ENCODE measurements at places on chromosomes 1 and 21. TPM values are rescaled to one million over a fixed set of nuclear protein-coding genes. Genes with fewer than 3 reads are reported as not detected.

The CDK18 gene
- polyA plus RNA-seq: 27.8 TPM

The ST6GALNAC3 gene
- 28.8 TPM for polyA plus RNA-seq

The WNT3A gene
- not detected for polyA plus RNA-seq

The CFHR1 gene
- 1.1 TPM for polyA plus RNA-seq

The HSF2BP gene
- polyA plus RNA-seq: 1.5 TPM

The PCBP3 gene
- 2.1 TPM for polyA plus RNA-seq

The CFAP410 gene
- polyA plus RNA-seq: 24.5 TPM

The PNRC2 gene
- polyA plus RNA-seq: 242 TPM

The CATSPERE gene
- 1.7 TPM for polyA plus RNA-seq

The CD160 gene
- polyA plus RNA-seq: 3.3 TPM

The ATXN7L2 gene
- 8.0 TPM for polyA plus RNA-seq

The ZNF593OS gene
- 2.0 TPM for polyA plus RNA-seq

The AMY1C gene
- 5.9 TPM for polyA plus RNA-seq

The FCGR3A gene
- 2.3 TPM for polyA plus RNA-seq

The RHD gene
- polyA plus RNA-seq: 1.9 TPM

The SYT14 gene
- 0.36 TPM for polyA plus RNA-seq

The FAM229A gene
- 6.3 TPM for polyA plus RNA-seq

The CDKN2C gene
- 15.5 TPM for polyA plus RNA-seq

The TSPAN2 gene
- polyA plus RNA-seq: 7.5 TPM

GRCh38 chr1:24481101-24481500, 21.5 kb upstream of the RCAN3 start:
- no peak for DNase-seq

DNA sequence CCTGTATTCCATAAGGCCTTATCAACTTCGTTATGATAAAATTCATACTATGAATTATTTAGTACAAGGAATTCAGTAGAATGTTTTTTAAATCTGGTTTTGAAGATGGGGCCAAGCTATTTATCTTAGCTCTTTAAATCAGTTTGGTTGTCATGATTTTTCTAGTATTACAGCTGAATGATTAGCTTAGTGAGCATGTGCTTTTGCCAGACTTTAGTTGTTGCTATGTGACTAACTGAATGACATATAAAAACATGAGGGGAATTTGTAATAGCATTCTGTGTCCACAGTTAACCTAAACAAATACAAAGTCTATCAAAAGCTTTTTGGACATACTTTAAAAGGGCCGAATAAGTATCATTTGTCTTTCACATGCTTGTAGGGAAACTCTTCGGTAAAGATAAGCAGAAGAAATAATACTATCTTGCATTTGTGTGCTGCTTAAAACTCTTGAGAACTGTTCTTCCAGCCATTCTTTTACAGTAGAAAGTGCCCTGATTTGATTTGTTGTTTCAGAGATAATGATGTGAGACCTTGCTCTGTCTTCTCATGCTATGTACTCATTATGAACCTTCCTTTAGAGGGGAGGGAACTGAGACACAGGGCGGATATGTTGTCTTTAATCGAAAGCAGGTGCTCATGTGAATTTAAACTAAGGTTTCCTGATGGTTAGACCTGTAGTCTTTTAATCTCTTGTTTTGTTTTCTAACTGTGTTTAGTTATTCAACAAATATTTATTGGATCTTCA, 18.8 kb downstream of the NEK7 start:
- DNase-seq: peak; percentile 45

DNA sequence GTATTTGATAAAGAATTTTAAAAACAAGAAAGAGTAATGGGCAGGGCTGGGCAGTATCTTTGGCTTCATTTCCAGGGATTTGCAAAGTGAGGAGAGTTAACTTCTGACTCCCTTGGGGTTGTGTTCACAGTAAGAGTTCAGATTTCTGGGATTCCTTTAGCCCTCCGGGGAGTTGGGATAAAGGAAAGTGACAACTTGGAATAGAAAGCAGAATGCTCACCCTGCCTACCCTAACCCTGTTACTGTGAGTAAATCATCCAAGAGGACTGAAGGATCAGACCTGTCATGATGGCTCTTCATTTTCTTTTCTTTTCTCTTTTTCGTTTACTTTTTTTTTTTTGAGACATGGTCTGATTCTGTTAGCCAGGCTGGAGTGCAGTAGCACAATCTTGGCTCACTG, 76.1 kb downstream of the CACHD1 start:
- DNase-seq: no peak

DNA sequence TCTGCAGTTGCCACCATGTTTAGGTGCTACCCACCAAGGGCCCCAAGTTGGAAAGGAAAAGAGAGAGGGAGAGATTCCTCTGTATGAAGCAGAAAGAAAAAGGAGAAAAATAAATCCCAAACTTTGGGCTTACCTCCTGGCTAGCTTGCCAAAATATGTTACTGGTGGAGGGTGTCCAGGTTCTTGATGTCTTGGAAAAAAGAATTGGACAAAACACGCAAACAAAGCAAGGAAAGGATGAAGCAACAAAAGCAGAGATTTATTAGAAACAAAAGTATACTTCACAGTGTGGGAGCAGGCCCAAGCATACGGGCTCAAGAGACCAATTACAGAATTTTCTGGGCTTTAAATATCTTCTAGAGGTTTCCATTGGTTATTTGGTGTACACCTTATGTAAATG, 204.5 kb upstream of the LRRC7 start:
- no peak for DNase-seq

DNA sequence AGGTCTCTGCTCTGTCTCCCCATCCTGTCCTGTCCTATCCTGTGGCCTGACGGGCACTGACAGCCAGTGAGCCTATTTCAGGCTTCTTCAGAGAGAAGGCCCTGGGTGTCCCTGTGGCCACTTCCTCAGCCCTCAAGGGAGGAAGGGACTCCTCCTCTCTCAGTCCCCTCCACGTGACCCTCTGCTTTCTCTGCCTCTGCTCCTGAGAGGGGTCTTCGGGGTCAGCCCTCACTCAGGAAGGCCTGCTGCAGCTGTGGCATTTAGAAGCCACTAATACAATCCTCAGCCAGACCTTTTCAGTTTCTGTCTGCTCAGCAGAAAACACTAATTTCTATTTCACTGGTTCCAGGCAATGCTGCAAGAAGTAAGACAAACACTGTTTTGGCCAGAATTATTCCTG, 43.6 kb upstream of the ETV3 start:
- DNase-seq: no peak

DNA sequence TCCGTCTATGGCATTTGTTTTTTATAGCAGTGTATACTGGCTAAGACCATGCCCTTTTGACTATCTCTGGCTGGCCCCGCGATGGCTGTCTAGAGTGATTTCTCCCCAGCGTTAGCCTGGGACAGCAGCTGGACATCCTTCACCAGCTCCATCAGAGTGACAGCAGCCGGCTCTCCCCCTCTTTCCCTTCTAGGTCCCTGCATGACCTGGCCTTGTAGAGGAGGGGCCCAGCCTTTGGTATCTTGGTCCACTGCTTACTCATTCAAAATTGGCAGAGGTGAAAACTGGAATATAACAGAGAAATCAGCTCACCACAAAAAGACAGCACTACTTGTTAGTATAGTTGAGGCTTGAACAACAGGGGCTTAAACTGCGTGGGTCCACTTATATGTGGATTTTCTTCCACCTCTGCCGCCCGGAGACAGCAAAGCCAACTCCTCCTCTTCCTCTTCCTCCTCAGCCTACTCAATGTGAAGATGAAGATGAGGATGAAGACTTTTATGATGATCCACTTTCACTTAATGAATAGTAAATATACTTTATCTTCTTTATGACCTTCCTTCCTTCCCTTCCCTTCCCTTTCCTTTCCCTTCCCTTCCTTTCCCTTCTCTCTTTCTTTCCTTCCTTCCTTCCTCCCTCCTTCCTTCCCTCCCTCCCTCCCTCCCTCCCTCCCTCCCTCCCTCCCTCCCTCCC, 29.4 kb upstream of the B3GALNT2 start:
- DNase-seq: no peak

- no peak for DNase-seq
Measured at GRCh38 chr1:174105086-174105485, 54.2 kb upstream of the RABGAP1L start.

DNA sequence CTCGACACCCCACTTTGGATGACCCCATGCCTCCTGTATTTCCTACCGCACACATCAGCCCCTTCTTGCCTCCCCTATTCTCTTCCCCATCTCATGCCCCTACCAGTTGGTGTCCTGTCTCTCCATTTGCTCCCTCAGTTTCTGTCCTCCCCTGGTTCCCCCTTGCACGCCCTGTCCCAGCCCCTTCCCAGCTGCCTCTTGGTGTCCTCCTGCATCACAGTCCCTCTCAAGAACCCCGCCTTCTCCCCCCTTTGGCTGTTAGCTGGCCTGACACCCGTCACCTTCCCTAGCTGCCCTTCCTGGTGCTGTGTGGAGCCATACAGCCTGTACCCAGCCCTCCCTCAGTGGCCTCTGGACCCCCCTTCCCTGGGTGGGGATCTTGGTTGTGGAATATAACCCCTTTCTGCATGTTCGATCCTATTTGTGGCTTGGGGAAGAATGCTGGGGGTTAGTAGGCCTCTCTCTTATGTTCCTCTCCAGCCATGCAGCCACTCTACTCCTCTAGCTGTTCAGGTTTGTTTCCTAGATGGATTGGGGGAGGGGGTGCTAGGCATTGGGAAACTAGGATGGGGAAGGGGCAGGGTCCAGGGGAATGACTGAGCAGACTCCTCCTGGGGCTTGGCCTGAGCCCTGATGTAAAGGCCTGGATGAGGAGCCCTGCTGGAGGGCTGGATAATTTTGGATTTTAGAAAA, 41.4 kb upstream of the NFASC start:
- DNase-seq: no peak

DNA sequence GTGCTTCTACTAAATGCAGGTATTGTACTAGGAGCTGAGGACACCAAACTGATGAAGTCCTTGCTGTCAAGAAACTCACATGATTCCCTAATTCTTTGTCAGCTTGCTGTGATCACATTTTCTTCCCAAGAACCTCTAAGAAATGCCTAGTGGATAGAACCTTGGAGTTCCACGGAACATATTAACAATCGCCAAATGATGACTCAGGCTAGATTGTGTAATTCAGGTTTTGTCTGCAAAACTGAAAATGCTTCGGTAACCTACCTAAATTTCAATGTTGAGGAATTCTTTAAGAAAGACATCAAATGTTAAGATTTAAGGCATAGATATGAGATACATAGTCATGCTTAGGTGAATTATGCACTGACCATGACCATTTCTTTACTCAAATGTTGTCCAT, 1.7 kb upstream of the GADD45A start:
- no peak for DNase-seq

GRCh38 chr1:30889511-30889910, 19.0 kb downstream of the SDC3 start:
- DNase-seq: no peak

DNA sequence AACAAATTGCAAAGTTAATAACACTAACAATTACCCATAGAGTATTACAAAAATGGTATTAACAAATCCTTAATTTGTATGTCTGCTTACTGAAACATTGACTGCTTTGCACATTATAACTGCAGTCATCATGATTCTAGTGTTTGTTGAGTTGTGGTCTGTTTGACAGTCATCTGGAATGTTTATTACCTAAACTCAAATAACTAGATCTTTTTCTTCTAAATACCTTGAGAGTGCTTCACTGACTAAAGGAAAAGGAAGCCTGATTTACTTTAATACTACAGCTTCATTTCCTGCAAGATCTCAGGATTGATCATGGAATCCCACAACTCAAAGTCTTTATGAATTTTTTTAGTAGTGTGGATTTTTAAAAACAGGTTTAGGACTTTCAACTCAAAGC, 70.0 kb downstream of the HMCN1 start:
- DNase-seq: no peak

- DNase-seq: no peak
Measured at GRCh38 chr1:206005778-206006180, 2.6 kb upstream of the RAB7B start.

DNA sequence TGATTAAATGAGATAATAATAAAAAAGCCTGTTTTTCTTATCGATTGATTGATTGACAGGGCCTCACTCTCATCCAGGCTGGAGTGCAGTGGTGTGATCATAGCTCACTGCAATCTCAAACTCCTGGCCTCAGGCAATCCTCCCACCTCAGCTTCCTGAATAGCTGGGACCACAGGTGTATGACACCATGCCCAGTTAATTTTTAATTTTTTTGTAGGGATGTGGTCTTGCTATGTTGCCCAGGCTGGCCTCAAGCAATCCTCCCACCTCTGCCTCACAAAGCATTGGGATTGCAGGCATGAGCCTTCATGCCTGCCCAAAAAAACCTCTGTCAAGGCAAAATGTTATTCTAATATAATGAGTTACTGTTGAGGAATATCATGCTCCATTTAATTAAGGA, 346.4 kb upstream of the DAB1 start:
- DNase-seq: no peak

GRCh38 chr1:230125640-230126528, 58.8 kb downstream of the GALNT2 start:
- no peak for DNase-seq

DNA sequence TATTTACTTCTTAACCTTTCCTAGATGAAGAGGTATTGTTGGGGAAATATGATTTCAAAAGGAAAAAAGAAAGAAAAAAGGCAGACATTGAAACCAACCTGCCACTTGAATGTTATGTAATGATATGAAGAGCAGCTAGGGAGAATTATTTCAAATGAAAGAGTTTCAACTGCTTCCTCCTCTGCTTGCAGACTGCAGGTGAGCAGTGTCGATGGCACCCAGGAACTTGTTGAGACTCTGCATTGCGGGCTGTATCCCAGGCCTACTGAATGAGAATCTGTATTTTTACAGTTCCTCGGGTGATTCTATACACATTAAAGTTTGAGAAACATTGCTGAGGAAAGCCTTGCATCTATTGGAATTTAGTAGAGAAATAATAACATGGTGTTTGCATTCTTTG, 3.7 kb upstream of the RUNX1 start:
- no peak for DNase-seq

- peak; percentile 35 for DNase-seq
Measured at GRCh38 chr1:213070406-213070805, 19.4 kb downstream of the RPS6KC1 start.

DNA sequence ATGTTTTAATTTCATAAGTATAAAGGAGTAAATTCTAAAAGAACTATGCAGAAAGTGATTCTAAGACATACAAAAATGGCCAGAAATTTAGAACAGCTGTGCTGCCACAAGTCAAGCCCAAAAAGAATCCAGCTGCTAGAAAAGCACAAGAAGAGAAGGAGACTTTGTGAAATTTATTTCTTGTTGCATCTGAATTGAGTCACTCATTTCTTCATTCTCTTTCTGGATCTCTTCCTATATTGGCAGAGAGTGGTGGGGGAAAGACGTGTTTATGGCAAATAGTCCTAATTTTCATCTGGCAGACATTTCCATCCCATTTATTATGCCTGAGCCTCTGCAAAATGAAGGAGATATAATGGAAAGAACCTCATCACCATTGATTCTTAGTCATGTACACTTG, 139.6 kb upstream of the CTTNBP2NL start:
- DNase-seq: peak; percentile 42

GRCh38 chr1:183598386-183598785, 8.1 kb upstream of the NCF2 start:
- DNase-seq: no peak

DNA sequence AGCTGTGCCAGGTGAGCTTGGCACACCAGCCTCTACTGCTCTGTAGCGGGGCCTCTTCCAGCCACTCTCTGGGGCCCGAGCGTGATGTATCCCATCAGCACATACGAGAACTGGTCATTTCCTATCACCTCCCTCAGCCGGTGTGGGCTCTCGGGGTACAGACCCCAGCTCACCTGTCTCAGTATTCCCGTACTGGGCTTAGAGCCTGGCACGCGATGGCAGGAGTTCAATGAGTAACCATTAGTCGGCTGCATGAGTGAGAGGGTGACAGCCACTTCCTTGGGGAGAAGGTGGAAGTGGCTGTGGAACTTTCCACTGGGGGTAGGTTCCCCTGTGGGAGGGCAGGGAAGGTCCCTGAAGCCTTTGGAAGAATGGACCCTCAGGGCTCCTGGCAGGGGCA, 46.1 kb downstream of the ECE1 start:
- no peak for DNase-seq

GRCh38 chr21:45286671-45287437, 841 bp downstream of the POFUT2 start:
- DNase-seq: no peak
